ENCODE measurements at places on chromosomes 5 and 9.

DNA sequence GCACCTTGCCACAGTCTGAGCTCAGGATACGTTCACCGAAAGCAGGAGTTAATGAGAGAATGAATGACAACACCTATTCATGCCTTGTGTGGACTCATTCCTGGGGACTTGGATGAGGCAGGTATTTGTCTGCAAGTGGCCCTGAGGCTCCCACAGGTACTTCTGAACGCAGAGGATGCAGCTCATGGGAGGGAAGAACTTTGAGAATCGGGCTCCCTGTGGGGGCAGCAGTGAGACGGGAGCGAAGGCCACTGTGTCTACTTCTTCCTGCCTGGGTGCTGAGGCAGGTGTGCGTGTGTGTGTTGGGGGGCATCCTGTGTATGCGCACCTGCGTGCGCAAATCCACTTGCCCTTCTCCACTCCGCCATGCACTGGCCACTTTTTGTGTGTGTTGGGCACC, 42.2 kb downstream of the PTPN3 start:
- DNase-seq, result no peak

GRCh38 chr9:125233678-125234077, 7.5 kb downstream of the HSPA5 start:
- DNase-seq, result no peak

DNA sequence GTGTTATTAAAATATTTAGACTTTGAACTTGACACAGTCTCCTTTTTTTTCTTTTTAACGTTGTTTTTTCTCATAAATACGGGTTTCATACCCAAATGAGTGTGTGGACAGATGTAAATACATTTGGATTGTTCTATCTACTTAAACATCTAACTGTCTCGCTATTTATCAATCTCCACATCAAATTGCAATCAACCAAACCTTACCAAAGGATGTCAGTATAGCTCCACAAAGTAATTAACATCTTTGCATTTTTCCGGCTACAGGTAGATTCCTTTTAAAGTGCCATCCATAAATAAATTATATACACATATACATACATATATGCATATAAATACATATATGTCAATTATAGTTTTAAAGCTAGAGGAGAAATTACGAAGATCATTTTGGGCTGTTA, 705 bp upstream of the CDH10 start:
- DNase-seq, result no peak

GRCh38 chr5:151191661-151192060, 32.2 kb downstream of the CCDC69 start:
- DNase-seq, result no peak

- no peak for DNase-seq
These were observed 123.6 kb upstream of the SLC1A3 start for GRCh38 chr5:36482812-36483211.

- DNase-seq, result peak; percentile 88
These were observed 10.1 kb upstream of the ZNF484 start for GRCh38 chr9:92887880-92888338.

GRCh38 chr5:155530046-155530445, 516.5 kb downstream of the KIF4B start:
- no peak for DNase-seq

GRCh38 chr5:117752403-117752802, 1177.8 kb upstream of the SEMA6A start:
- DNase-seq, result no peak

- DNase-seq, result no peak
These were observed 37.3 kb upstream of the CDKN2B start for GRCh38 chr9:22046243-22046885.

DNA sequence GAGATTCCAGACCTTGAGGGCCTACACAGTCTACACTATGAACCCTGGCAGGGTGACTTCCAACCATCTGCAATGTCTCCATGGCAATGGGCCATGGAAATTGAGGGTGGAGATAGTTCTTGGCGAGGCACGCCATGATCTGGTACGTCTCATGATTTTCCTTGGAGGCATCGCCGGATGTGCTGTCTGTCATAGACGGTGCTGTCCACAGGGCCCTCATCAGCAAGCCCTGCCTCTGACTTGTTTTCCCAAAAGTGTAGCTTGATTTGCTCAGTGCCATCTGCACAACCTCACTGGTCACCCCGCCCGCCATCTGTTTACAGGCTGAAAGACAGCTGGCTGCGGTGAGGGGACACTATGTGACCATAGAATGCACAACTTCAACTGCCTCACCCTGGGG, 73.5 kb downstream of the BOD1 start:
- DNase-seq, result no peak

GRCh38 chr5:64653766-64654560, 36.3 kb upstream of the SHISAL2B start:
- DNase-seq, result no peak

DNA sequence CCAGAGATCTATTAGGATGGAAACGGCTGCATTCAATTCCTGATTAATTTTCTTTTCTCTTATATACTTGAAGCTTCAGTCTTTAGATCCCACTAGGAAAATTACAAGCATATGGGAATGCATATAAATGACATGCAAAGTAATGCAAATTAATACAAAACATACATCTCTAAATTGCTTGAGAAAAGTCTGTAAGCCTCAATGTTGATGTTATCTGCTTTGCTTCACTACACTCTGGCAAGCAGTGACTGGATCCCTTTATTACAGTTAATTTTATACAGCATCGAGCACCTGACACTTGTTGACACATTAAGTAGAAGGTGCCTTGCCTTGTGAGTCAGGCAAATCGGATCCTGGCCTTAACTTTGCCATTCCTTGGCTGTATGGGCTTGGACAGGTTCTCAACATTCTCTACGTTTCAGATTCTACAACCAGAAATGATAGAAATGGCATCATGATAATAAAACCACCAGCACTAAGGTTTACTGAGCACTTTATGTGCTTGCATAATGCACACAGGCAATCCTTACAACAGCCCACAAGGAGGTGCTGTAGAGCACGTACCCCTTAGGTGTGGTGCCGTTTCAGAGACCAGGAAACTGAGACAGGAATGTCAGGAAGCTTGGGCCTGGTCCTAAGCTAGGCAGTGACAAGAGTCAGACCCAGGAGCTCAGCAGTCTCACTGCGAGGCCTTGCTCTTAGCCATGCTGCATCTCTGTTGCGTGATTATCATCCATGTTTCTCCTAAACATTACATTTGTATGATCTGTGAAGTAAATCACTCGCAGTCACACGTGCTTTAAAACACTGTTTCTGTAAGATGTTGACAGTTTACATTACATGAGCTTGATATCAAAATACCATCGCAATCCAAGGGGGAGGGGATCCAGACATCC, 2.7 kb downstream of the GCNT4 start:
- peak; percentile 60 for DNase-seq

DNA sequence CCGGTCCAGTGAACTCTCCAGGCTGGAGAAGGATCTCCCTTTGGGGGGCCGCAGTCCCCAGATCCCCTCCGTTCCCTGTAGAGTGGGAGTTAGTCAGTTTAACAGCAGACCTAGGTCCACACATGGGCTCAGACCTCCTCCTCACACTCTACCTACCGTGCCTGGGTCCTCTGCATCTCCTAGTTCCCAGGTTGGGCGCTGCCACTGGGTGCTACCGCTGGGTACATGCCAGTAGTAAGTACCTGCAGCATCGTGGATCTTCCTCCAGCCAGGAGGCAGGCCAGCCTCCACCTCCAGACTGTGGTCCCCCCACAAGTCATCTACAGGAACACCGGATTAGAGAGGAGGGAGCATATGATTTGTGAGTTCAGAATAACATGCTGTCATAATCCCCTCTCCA, 802 bp downstream of the APBB3 start:
- DNase-seq, result peak; percentile 37

DNA sequence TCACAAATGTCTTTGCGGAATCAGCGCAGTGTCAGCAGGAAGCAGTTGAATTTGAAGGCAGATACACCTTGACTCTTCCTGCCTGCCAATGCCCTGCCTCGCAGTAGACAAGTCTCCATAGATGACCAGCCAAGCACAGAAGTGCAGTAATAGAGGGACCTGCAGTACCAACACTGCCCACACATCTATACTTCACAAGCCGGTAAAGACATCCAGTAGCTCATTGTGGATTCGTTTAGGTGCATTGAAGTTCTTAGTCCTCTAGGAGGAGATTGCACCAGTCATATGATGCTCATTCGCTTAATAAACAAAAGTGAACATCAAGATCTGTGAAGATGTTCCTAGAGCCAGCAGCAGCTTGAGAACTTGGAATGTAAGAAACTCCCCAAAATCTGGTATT, 7.1 kb upstream of the IFNA2 start:
- peak; percentile 69 for DNase-seq

Measured in RPMI8226 (cell line).